ENCODE measurements at places on chromosomes 6 and 20.

- DNase-seq: peak; percentile 53
Observed at GRCh38 chr20:51404297-51405060, 138.0 kb downstream of the NFATC2 start.

DNA sequence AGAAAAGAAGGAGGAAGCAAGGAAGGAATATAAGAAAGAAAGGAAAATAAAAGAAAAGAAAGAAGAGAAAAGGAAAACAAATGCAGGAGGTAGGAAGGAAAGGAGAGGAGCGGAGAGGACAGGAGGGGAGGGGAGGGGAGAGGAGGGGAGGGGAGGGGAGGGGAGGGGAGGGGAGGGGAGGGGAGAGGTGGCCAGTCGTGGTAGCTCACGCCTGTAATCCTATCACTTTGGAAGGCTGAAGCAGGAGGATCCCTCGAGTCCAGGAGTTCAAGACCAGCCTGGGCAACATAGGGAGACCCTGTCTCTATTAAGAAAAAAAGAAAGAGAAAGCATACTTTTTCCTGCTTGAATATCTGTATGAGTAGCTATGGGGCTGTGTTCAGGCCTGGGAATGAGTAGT, 46.4 kb upstream of the GCM1 start:
- no peak for DNase-seq

DNA sequence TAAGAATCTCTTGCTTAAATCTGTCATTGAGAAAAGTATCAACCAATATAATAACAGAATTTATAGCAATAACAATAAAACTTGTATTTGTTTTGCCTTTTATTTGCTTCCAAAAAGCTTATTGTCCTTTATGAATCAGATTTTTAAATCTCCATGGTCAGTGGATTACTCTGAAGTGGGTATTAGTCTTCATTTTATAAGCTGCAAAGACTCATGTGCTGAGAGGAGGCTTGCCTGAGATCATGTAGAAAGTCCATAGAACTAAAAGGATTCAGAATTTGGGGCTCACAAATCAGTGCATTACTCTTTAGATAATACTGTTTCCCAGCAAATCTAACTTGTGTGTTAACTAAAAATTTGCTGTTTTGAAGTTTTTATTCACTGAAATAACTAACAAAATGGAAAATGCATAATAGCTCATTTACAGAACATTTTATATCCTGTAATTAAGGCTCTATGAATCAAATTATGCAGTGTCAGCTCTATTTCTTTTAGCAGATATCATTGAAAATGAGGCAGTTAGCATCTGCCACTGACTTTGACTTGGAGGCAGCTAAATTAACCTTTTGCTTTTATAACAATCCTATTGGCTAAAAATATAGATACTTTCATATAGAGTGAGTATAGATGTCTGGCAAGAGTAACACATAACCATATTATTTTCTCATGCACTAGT, 781.1 kb upstream of the CITED2 start:
- no peak for DNase-seq

- DNase-seq: peak; percentile 7
Observed at GRCh38 chr20:50930139-50930975, 880 bp downstream of the ADNP start.

GRCh38 chr6:156849806-156850205, 72.6 kb downstream of the ARID1B start:
- DNase-seq: no peak

Measured in activated CD4-positive, alpha-beta T cell treated with anti-CD3 and anti-CD28 coated beads, Interleukin-2, amount 50 U/mL, for 24 hours (primary cell).